ENCODE measurements at places on chromosomes 16 and 17.

GRCh38 chr17:77140878-77141767, at the start of gene SEC14L1:
Gene SEC14L1, plus strand, starts transcription at chr17:77140969. Its CDS starts 2,628 bp downstream, at chr17:77143597.
- ATAC-seq: peak; percentile 50

DNA sequence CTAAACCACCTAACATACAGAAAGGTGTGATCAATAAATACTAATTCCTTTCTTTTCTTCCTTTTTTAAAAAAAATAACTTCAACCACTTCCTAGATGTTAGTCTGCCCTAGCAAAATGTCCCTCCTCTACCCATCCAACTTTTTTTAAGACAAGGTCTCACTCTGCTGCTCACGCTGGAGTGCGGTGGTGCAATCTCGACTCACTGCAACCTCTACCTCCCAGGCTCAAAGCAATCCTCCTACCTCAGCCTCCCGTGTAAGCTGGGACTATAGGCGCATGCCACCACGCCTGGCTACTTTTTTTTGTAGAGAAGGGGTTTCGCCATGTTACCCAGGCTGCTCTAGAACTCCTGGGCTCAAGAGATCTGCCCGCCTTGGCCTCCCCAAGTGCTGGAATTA, 33.1 kb downstream of the KANSL1 start:
- no peak for ATAC-seq

- ATAC-seq: no peak
These were observed 29.9 kb upstream of the GINS2 start for GRCh38 chr16:85718682-85719081.

GRCh38 chr16:46929378-46930332, 43.8 kb downstream of the DNAJA2 start:
- ATAC-seq: peak; percentile 67

GRCh38 chr17:79290726-79291125, 216.1 kb downstream of the ENGASE start:
- ATAC-seq: no peak

DNA sequence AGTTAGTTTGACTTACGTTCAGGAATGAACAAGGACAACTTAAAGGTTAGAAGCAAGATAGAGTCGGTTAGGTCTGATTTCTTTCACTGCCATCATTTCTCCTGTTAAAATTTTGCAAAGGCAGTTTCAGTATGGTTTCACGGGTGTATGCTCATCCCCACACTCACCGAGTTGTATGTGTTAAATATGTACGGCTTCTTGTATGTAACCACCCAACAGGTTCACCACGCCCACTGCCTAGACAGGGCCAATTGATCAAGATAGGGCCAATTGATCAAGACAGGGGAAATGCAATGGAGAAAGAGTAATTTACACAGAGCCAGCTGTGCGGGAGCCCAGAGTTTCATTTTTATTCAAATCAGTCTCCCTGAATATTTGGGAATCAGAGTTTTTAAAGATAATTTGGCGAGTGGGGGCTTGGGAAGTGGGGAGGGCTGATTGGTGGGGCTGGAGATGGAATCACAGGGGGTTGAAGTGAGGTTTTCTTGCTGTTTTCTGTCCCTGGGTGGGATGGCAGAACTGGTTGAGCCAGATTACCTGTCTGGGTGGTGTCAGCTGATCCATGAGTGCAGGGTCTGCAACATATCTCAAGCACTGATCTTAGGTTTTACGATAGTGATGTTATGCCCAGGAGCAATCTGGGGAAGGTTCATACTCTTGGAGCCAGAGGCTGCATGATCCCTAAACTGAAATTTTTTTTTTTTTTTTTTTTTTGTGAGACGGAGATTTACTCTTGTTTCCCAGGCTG, 62.4 kb upstream of the PLCG2 start:
- ATAC-seq: peak; percentile 60

DNA sequence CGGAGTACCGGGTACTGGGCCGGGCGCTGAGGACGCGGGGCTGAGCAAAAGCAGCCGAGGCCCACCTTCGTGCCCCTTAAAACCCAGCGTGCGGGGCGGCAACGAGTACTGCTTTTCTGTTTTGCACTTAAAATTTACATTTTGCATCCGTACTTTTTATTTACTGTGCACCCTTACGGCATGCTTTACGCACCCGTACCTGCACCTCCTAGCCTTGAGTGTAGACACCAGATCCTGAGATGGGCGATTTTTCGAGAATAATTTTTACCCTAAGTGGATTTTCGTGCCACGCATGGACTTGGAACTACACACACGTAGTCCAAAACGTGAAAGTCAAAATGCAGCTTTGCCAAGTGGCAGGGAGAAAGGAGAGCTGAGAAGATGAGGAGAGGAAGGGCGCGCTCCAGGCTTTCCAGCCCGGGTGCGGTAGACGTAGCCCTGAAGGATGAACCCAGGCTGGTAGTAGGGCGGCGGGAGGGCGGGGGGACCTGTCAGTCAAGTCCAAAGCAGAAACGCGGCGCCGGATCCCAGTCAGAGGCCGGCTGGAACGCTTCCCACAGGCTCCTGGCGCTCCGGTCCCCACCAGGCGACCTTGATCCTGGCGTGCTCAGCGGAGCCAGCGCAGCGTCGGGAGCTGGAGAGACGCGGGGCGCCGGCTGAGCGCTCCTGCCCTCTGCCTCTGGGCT, 1.2 kb upstream of the CBLN1 start:
- ATAC-seq: no peak

GRCh38 chr17:79843474-79843815, 4.2 kb upstream of the CBX4 start:
- ATAC-seq: no peak

DNA sequence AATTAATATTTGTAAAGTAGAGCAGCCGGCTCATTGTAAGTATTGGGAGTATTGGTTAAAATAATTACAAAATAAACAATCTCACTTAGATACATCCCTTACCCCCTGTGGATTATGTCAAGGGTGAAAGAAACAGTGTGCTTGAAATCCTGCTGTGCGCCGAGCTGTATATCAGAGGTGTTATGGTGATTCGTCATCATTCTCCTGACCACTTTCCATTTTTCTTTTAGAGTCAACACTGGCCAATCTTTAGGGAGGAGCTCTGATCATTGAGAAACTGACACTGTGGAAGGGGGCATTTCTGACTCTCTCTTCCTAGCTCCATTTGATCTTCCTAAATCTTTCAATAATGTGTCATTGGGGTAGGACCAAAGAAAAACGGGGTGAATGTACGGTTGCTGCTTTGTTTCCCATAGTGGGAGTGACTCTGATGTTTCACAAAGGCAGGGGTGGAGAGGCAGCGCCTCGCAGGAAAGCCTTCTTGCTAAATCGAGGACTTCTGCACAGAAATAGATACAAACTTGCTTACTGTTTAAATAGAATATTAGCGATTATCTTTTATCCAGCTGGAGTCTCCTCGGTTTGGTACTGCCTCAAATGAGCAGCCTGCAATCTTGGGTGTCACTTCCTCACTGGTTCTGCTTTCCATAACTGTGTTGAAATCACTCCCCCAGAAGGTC, 123.4 kb downstream of the PRKCB start:
- peak; percentile 65 for ATAC-seq

DNA sequence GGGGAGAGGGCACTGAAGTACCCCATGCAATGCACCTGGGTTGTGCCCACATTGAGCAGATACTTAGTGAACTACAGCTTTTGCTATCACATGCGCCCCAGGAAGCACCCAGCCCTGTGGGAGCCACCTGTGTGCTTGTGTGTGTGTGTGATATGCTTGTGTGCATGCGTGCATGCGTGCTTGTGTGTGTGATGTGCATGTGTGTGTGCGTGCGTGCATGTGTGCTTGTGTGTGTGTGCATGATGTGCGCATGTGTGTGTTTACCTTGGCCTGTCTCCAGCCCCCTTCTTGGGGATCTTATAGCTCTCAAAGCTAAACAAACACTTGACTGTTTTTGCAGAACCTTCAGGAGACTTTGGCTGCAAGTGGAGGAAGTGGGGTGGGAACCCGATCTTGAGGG, 841 bp downstream of the C16orf89 start:
- ATAC-seq: no peak
